ENCODE measurements at places on chromosomes 1 and 21. TPM values are rescaled to one million over a fixed set of nuclear protein-coding genes. Genes with fewer than 3 reads are reported as not detected.

Gene RIPK4
- polyA plus RNA-seq = 22.2 TPM

Gene NEK2
- 11.1 TPM for polyA plus RNA-seq

Gene KISS1
- polyA plus RNA-seq = 2.8 TPM

Gene CD164L2
- not detected for polyA plus RNA-seq

DNA sequence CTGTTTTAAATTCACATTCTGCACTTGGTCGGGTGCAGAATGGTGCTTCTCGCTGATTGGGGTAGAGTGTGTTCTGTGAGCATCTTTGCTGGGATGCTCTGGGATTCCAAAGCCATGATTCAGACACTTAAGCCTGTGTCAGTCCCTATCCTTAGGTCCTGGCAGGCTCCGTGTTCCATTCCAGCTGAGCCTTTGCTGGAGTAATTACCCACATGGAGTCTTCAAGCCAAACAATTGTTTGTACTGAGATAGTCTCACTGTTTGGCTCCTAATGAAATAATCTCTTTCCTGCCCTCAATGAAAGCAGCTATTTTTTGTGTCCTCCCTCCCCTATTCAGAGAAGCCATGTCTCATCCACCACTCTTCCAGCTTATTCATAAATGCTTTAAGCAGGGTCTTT, 18.7 kb downstream of the SMAP2 start:
- no peak overlapping the region for H3K27ac ChIP-seq
- no peak for DNase-seq
- peaks cover 47% of the 10 kb centered on the region for H3K4me1 ChIP-seq
- no peaks in the 10 kb centered on the region for H3K27me3 ChIP-seq

GRCh38 chr21:45163413-45164123, 89.2 kb downstream of the ADARB1 start:
- H3K27ac ChIP-seq = no peak overlapping the region
- H3K27me3 ChIP-seq = no peaks in the 10 kb centered on the region
- DNase-seq = no peak
- H3K36me3 ChIP-seq = no peaks in the 10 kb centered on the region
- no peak overlapping the region for H3K4me3 ChIP-seq

DNA sequence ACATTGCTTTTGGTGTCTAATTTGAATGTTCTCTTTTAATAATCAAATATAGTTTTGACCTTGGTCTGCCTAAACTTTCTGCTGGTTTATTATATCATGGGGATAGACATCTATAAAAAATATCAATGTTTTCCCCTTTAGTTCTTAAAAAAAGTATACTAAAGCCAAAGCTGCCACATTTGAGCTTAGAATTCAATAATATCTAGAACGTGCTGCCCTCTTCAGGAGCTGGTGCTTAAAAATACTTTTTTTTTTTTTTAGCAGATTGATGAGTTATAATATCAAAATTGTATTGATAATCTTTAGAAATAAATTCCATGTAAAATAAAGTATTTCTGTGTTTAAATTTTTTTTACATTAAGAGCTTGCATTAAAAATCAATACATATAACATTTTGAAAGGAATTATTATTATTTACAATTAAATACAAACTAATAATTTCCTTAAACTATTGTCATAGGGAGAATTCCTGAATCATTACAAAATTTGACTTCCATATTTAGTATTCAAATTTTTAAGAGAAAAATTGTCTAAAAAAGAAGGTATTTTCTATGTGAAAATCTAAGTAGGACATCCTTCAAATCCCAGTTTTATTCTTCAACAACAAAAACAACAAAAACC, 40.1 kb upstream of the ADGRL2 start:
- no peaks in the 10 kb centered on the region for H3K36me3 ChIP-seq
- no peaks in the 10 kb centered on the region for H3K4me1 ChIP-seq
- H3K27me3 ChIP-seq = no peaks in the 10 kb centered on the region
- H3K4me3 ChIP-seq = no peak overlapping the region

DNA sequence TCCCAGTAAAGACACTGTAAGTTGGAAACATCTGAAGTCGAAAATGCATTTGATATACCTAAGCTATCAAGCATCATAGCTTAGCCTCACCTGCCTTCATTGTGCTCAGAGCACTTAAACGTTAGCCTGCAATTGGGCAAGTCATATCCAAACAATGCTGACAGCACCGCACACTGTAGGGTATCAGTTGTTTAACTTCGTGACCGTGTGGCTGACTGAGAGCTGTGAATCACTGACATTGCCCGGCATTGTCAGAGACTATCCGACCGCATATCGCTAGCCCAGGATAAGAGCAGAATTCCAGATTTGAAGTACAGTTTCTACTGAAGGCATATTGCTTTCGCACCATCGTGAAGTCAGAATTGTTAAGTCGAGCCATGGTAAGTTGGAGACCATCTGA, 41.5 kb downstream of the GALNT2 start:
- H3K4me3 ChIP-seq = no peak overlapping the region
- no peaks in the 10 kb centered on the region for H3K36me3 ChIP-seq
- H3K27ac ChIP-seq = no peak overlapping the region

DNA sequence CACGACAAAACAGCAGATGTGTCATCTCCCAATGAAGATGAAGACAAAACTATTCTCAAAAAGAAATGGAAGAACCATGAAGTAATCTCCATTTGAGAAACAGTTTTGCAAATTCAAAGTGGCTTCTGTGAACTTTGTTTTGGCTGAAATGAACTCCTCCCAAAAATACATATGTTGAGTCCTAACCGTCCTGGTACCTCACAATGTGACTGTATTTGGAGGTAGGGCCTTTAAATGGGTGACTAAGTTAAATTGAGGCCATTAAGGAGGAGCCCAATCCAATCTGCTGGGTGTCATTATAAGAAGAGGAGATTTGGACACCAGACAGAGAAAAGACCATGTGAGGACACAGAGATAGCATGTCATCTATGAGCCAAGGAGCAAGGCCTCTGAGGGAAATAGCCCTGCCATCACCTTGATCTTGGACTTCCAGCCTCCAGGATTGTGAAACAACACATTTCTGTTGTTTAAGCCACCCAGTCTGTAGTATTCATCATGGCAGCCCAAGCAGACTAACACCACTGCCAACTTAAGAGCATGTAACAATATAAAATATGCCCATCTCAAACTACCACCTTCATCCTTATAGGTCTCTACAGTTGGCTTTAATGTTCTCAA, 38.3 kb upstream of the KCNE1 start:
- no peaks in the 10 kb centered on the region for H3K27me3 ChIP-seq
- H3K4me3 ChIP-seq = no peak overlapping the region
- DNase-seq = no peak
- H3K36me3 ChIP-seq = no peaks in the 10 kb centered on the region

DNA sequence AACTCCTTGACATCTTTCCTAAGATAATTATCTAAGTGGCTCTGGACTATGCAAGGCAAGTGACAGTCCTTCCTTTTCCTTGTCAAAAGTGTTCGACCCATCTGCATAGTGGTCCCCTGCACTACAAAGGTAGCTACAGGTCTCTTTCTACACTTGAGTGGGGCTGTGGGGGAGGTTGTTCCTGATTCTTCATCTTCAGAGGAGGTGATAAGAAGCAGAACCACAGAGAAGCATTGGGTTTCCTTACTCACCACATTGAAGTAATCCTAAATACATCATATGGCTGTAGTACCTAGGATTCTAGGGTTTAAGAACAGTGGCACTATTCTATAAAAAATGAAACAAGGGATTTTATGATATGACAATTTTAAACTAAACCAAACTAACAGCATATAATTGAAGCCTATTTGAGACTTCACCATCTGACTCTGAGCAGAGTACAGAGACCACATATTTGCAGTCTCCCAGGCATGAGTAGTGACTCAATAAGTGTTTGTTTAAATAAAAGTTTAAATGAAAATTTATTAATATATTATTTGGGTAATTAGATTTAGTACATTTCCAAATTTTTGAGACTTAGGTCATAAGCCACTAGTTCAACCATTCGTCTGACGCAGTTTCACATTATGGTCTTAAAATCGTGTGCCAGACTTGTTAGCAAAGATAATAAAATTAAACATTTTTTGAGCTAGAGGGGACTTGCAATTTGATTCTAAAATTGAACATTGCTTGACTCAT, 54.9 kb upstream of the NEK7 start:
- peaks cover 2% of the 10 kb centered on the region for H3K27me3 ChIP-seq
- no peak overlapping the region for H3K4me3 ChIP-seq
- no peaks in the 10 kb centered on the region for H3K36me3 ChIP-seq
- no peak for DNase-seq
- H3K27ac ChIP-seq = no peak overlapping the region

DNA sequence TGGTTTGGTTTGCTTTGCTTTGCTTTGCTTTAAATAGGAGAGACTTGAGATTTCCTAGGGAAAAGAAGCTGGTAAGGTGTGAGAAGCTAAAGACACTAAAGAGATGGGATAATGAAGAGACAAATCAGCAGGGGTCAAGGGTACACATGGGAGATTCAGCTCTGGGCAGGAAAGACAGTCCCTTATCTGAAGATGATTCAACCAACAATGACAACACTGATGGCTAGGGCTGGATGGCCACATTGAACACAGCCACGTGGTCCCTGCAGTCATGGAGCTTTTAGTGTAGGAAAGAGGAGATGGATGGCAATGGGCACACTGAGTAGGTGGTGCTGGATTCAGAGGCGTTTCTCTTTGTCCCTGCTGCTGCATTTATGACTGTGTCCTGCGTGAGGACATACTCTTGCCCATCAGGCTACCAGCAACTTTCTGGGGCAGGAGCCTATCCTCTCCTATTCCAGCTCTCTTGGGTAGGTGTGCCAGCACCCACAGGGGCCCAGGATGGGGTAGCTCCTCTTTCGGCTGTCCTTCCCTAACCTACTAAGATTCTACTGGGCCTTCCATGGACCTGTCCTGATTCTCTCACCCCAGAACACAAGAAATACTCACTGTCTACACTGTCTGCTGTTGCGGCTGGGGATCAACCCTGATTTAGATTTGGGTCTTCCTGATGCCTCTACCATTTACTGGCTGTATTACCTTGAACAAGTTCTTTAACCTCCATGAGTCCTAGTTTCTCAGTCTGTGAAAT, 1.4 kb upstream of the SHISA4 start:
- peaks cover 65% of the 10 kb centered on the region for H3K27me3 ChIP-seq
- peaks cover 6% of the 10 kb centered on the region for H3K4me1 ChIP-seq
- no peak for DNase-seq

GRCh38 chr1:219434285-219434922, 178.5 kb downstream of the ZC3H11B start:
- H3K36me3 ChIP-seq = no peaks in the 10 kb centered on the region
- H3K27me3 ChIP-seq = no peaks in the 10 kb centered on the region
- no peak overlapping the region for H3K27ac ChIP-seq
- no peak for DNase-seq
- H3K4me1 ChIP-seq = no peaks in the 10 kb centered on the region

GRCh38 chr1:240739754-240740153, 127.8 kb upstream of the GREM2 start:
- no peaks in the 10 kb centered on the region for H3K4me1 ChIP-seq
- no peak overlapping the region for H3K4me3 ChIP-seq
- no peak overlapping the region for H3K27ac ChIP-seq
- H3K36me3 ChIP-seq = no peaks in the 10 kb centered on the region

GRCh38 chr1:171286032-171286705, 27.8 kb upstream of the FMO4 start:
- H3K36me3 ChIP-seq = peaks cover 9% of the 10 kb centered on the region
- peaks cover 34% of the 10 kb centered on the region for H3K4me1 ChIP-seq
- H3K4me3 ChIP-seq = no peak overlapping the region
- DNase-seq = peak; percentile 35

DNA sequence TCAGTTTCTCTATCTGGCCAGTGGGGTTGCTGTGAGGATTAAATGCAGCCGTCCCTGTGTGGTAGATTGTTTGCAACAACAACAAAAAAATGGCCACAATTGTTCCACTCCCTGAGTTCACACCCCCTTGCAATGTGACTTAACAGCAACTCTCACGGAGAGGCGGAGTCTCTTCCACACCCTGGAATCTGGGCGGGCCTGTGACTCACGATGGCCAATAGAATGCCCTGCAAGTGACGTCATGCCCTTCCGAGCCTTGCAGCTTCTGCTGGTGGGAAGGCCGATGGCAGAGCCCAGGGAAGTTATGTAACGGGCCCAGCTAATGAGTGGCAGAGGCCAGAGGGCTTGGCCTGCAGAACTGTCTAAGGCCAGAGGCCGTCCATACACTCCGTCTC, 87.9 kb downstream of the RIPK4 start:
- peak; percentile 99 for DNase-seq
- H3K36me3 ChIP-seq = no peaks in the 10 kb centered on the region
- H3K27ac ChIP-seq = peak overlapping the region; percentile 99
- no peaks in the 10 kb centered on the region for H3K27me3 ChIP-seq
- H3K4me3 ChIP-seq = no peak overlapping the region

DNA sequence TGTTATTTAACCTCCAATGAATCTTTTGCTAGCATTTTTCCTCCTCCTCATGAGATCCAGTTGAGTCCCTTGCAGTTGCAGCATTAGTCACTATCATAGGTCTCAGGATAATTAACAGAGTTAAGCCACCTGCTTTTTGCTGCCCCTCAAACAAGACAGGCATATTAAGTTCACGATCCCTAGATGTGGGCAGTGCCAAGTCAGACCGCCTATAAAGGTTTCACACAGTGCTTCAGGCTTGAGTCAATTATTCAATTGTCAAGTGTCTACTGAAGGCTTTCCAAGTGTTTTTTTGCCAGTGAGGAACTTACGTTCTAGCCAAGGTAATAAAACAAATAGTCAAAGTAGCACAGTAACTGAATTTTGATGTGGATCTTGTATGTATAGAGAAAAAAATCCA, 175.0 kb downstream of the DAB1 start:
- H3K4me3 ChIP-seq = no peak overlapping the region
- DNase-seq = no peak
- H3K27ac ChIP-seq = no peak overlapping the region
- no peaks in the 10 kb centered on the region for H3K27me3 ChIP-seq

GRCh38 chr1:86957221-86957620, 42.8 kb downstream of the HS2ST1 start:
- H3K36me3 ChIP-seq = no peaks in the 10 kb centered on the region
- no peaks in the 10 kb centered on the region for H3K27me3 ChIP-seq
- H3K4me1 ChIP-seq = no peaks in the 10 kb centered on the region
- no peak for DNase-seq

DNA sequence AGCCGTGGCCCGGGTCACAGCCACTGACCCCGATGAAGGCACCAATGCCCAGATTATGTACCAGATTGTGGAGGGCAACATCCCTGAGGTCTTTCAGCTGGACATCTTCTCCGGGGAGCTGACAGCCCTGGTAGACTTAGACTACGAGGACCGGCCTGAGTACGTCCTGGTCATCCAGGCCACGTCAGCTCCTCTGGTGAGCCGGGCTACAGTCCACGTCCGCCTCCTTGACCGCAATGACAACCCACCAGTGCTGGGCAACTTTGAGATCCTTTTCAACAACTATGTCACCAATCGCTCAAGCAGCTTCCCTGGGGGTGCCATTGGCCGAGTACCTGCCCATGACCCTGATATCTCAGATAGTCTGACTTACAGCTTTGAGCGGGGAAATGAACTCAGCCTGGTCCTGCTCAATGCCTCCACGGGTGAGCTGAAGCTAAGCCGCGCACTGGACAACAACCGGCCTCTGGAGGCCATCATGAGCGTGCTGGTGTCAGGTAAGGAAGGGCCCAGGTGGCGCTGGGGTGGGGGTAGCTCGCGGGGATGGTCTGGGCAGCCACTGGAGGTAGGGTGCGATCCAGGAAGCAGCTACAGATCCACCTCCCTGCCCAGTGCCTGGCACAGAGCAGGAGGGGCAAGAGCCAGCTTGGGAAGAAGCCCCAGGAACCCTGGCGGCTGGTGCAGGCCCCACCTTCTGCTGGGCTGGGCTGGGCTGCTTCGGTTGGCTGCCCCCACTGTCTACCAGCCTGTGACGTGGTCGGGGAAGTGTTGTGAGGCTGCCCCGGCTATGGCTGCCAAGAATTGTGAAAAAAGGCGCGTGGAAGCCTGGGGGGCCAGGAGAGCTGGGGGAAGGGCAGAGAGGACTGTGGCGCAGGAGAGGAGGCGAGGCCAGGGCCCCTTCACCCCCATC, 3.8 kb downstream of the CELSR2 start:
- H3K36me3 ChIP-seq = no peaks in the 10 kb centered on the region
- no peak overlapping the region for H3K4me3 ChIP-seq
- H3K4me1 ChIP-seq = peaks cover 30% of the 10 kb centered on the region
- DNase-seq = no peak
- no peaks in the 10 kb centered on the region for H3K27me3 ChIP-seq
- peak overlapping the region; percentile 67 for H3K27ac ChIP-seq

All from large intestine (tissue), 12 donors.